Kidney capillary endothelial cell (primary cell): ENCODE measurements at places on chromosomes 5 and 9.

DNA sequence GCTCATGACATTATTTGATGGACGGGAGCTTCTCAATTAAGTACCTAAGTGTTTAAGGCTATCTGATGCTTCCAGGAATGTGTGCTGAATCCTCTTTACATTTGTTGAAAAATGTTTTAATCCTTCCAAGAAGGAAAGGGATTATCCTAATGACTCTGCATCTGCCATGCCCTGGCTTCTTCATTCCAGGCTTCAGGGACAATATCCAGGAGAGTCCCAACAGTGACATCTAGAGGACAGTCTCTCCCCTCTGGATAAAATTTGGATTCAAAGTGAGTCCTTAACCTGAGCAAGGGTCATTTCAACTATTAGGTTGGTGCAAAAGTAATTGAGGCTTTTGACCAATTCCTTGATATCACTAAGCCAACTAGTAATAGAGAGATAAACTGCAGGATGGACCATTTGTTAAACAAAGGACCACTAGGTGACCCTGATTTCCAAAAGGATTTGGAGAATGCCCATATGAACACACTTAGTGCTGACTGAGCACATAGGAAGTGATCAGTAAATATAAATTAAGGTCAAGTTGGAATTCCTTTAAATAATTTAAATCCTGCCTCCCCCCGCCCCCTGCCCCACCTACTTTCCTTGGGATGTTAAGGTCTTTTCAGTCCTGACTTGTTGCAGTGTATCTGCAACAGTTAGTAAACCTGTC, 19.1 kb downstream of the TNFSF8 start:
- peak; percentile 56 for DNase-seq

- no peak for DNase-seq
These were observed 59.8 kb upstream of the SNX2 start for GRCh38 chr5:122715095-122715494.

DNA sequence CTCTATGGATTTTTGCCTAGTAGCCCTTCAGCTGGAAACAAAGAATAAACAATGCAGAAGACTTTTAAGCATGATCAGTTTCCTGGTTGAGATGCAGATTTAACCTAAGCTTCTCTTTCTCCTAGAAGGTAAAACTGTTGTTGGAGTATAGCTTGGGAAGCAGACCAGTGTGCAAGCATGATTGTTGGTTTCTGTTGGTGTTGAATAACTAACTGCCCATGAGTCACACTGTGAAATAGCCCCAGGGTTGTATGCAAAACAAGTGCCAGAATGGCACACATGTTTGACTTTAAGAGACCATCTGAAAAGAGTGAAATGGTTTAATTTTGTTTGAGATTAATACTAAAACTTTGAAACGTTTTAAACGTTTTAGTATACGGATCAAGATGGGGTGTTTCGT, 227.1 kb downstream of the ARHGEF28 start:
- no peak for DNase-seq

GRCh38 chr5:132444841-132445639, 45.5 kb downstream of the IRF1 start:
- DNase-seq: no peak

DNA sequence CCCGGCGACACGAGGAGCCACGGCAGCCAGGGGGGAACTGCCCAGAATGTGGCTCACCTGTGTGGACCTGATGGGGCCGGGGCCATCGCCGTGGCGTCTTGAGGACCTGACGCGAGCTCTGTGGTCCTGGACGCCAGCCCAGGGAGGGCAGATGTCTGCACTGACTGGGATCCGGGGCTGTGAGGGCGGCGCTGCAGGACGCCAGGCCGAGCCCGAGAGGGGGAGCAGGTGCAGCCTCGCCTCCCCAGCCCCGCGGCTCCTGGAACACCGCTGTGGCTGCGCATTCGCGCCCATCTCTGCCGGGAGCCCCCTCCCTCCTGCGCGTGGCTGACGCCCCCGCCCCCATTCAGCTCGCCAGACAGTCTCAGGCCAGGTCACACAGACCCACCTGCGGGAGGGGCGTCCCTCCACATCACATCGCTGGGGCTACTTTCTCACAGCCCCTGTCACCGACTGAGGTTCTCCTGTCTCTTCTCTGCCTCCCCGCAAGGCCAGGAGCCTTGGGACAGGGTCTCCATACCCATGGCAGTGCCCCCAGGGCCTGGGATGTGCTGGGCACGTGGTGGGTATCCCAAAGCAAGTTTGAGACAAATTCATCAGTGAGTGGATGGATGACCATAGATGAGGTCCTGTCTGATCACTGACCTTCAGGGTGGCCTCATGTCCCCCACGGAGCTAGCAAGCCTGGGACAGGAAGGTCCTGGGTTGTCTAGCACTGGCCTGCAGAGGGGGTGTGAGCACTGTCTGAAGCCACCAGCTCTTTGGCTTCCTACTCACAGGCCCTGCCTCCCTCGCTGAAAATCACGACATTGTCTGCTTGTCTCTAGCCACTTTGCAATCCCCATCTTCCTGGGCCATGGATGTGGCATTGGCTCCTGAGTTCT, 47.3 kb downstream of the RASGEF1C start:
- no peak for DNase-seq

GRCh38 chr9:37937366-37937765, 33.4 kb upstream of the SLC25A51 start:
- DNase-seq: no peak

DNA sequence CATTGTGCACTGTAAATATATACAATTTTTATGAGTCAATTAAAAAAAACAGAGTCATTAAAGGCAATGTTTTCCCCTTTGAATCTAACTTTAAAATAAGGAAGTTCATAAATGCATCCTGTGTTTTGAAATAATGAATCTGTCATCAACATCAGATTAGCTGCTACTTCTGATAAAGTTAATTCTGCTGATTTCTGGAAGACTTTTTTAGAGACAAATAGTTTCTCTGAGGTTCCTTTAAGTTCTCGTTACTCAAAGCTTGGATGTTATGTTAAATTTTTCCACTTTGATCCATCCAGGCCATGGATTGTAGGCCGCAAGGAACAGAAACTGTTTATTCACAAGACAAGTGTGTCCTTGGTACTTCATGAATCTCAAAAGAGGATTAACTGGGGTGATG, 115.5 kb downstream of the CARTPT start:
- DNase-seq: no peak

DNA sequence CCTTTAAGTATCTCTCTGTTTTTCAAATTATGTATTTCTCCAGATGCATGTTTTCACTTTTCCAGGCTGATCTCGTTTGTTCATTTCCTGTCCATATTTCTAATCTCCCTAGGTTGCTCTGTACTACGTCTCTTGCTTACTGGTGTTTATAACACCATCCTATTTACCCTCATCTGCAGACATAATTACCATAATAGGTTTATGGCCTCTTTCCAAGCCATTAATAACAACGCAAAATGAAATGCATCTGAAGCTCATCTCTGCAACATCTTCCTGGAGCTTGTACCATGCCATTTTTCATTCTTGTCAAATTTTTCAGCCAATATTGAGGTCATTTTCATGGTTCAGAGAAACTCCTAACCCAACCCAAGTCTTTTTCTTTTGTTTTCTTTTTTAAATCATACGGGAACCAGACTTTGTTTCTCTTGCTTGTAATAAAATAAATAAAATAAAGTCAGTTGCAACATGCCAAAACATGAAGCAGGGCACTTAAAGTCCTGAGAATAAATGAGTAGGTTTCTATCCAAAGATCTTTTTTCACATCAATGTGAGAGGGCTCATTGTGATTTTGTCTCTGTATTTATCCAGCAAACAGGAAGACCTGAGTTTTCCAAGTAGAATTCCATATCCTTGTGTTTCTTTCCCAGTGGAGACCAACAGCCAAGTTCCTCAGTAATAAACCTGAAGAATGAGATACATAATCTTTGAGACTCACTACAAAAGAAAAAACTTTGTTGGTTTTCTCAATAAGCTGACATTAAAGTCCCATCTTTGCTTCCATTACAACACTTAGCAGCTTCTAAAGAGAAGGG, 37.0 kb downstream of the DPYSL3 start:
- DNase-seq: no peak

- DNase-seq: no peak
These were observed 638.6 kb upstream of the ACO1 start for GRCh38 chr9:31745886-31746285.

DNA sequence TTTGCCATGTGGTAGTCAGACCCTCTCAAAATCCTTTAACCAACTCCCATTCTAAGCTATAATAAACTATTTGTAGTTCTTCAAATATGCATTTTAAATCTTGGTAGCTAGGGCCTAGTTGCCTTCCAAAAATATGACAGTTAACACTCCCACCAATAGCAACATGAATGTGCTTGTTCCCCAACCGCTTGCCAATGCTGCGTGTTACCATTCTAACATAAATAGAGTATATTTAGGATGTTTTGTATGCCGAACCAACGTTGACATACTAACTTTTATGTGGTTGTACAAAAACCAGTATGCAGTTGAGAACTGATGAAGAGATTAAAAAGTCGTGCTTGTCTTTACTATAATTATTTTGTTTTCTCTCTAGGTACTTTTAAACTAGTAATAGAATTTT, 9.0 kb downstream of the UBE2B start:
- DNase-seq: no peak

- DNase-seq: no peak
These were observed 268.7 kb upstream of the PAPPA start for GRCh38 chr9:115884846-115885245.

DNA sequence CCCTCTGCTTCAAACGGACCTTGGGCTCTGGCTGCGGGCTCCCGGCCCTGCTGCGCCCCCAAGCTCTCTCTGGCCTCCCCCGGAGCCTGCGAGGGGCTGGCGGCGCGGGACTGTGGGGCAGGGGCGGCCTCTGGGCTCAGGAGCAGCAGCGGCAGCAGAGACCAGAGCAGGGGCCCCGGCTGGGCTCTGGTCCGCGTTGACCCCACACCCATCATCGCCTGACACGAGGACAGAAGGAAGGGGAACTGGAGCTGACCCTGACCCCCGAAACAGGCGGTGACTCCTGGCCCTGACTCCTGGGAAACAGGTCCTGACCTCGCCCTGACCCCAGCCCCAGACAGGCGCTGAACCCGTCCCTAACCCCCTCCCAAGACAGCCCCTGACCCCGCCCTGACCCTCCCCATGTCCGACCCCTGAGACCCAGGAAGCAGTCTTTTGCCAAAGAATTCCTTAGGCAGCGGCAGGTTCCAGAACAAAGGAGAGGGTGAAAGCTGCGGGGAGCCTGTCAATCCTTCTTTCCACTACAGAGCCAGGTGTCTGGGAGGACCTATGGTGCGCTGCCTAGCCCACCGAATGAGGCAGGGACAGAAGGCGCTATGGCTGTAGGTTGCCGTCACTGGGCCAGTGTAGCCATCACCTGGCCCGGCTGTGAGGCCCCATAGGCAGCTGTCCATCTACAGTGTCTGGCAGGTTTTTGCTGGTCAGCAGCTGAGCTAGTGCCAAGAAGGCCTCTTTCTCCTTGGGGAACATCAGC, 74.7 kb upstream of the SPTLC1 start:
- no peak for DNase-seq

DNA sequence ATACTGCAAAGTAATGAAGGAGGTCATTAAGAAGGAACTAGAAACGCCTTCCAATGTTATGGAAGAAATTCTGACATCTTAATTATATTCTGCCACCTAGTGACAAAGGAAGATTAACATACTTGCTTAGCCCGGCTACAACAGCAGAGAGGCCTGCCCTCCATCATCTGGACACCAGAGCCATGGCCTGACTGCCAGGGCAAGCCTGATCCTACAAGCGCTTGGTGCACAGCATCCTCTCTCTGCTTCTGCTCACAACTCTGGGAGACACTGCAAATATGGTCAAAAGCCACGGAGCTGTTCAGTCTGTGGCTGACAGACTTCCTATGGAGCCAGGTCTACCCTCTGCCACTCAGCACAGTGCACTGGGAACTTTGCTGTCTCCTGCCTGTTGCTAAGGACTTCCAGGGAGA, 87.3 kb upstream of the SLC44A1 start:
- peak; percentile 61 for DNase-seq

GRCh38 chr5:7916171-7916804, 47.3 kb downstream of the MTRR start:
- no peak for DNase-seq

DNA sequence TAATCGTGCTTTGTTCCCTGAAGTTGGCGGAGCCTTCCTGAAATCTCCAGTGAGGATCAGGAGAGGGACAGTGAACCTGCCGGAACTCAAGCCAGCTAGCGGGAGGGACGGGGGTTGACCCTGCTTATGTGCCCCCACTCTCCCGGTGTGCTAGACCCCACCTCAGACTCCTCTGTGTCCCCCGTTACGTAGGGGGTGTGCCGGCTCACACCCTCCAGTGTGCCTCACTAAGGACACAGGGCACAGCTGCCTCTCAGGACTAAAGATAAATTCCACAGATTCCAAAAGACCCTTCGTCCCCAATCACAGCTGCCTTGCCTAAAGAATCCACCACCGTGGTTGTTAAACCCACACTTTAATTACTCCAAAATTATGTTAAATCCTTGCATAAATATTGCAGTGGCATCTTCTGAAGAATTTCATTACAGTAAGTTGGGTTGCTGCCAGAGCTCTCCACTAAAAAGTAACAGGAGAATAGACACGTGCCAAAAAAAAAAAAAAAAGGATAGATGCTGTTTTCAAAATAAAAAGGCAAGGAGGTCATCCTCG, 73.7 kb downstream of the GTF3C4 start:
- DNase-seq: no peak

- DNase-seq: no peak
These were observed 65.4 kb upstream of the FAM174A start for GRCh38 chr5:100469767-100470166.

DNA sequence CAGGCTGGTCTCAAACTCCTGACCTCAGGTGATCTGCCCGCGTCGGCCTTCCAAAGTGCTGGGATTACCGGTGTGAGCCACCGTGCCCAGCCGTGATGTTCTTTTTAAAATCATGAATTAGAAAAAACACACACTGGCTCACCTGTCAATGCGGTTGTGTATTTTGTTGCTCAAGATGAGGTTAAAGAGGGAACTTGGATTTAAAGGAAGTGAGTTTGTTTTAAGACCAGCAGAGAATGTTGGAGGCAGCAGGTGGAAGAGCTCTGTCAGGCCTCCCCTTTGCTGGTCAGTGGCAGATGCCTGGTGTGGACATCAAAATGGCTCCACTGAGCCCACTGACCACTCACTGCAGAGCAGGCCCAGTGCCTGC, 38.9 kb downstream of the WNK2 start:
- no peak for DNase-seq

- no peak for DNase-seq
These were observed 24.1 kb upstream of the GABBR2 start for GRCh38 chr9:98732801-98733200.

DNA sequence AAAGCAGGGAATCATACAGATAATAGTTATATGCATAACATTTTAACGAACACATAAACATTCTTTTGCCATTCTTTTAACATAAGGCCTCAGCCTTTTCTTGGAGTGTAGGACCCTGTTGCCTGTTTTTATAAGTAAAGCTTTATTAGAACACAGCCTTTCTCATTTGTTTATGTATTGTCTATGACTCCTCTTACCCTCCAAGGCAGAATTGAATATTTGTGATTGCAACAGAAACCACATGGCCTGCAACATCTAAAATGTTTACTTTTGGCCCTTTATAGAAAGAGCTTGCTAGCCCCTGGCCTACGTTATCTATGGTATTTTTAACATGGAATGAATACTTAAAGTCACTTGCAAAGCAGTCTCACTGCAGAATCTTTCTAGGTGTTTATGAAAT, 2.6 kb downstream of the SLC31A1 start:
- DNase-seq: no peak

GRCh38 chr9:34715639-34716215, 5.8 kb upstream of the CCL21 start:
- DNase-seq: no peak
